ENCODE measurements at places on chromosomes 7 and 10.

- no peak for DNase-seq
Measured at GRCh38 chr7:87476179-87476557, 688 bp upstream of the ABCB4 start.

DNA sequence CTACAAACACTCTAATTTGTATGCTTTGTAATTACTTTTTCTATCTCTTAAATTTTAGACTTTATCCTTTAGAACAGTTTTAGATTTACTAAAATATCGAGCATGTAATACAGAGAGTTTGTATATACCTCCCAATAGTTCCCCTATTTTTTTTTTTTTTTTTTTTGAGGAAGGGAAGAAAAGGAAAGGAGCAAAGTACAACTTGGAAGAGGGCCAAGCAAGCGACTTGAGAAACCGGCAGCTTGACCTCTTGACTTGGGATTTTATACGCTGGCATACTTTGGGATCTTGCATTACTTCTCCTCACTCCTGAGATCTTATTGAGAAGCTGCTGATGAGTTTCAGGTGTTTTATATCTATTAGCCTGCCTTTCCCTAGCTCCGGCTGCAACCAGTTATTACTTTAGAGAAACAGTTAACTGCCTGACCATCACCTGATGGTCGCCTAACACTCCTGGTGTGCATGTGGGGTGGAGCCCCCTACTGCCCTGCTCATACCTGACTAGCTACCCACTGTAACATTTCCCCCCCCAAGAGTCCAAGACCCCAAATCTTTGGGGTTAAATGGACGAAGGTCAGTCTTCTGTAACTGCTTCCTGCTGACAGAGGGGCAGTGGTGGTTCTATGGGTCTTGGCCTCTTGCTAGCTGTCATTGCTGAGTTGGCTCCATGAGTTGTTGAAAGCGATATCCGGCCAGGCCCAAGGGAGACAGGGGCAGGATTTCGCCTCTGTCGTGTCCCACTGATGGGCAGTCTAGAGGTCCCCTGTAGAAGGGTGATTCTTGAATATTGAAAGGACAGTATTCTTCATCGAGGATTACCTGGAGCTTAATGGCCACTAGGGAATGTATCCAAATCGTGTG is 28.5 kb downstream of the MKLN1 start:
- no peak for DNase-seq

DNA sequence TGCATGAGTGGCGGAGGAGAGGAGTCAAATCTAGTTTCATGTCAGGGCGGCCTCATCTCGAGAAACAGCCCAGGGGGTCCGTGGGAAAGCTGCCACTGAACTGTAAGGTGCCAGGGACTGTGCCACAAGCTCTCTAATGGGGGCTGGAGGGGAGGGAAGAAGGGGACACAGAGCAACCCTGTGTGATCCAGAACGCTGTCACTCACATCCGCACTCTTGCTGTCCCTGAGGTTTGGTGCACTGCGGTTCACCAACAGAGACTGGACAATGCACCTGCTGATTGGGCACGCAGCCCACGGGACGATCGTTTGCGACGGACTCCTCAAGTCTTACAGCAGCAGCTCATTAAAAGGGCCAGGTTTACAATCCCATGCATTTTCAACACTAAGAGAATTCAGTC is 47.7 kb downstream of the AMZ1 start:
- DNase-seq, result no peak

DNA sequence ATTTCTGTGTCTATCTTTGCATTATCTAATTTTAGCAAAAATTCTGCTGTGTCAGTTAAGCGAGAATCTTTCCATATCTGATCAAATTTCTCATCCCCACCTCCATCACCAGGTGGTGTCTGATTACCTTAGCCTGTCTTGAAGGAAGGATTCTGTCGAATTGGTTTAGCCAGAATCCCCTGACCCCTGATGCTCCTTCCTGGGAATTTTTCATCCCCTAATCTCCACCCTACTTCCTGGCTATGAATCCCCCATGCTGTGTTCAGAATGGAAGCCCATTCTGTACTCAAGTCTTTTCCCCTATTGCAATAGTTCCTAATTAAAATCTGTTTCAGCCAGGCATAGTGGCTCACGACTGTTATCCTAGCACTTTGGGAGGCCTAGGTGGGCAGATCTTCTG is 216.1 kb downstream of the SKIDA1 start:
- no peak for DNase-seq

GRCh38 chr7:116800594-116800993 is 61.8 kb upstream of the CAPZA2 start:
- DNase-seq, result no peak

DNA sequence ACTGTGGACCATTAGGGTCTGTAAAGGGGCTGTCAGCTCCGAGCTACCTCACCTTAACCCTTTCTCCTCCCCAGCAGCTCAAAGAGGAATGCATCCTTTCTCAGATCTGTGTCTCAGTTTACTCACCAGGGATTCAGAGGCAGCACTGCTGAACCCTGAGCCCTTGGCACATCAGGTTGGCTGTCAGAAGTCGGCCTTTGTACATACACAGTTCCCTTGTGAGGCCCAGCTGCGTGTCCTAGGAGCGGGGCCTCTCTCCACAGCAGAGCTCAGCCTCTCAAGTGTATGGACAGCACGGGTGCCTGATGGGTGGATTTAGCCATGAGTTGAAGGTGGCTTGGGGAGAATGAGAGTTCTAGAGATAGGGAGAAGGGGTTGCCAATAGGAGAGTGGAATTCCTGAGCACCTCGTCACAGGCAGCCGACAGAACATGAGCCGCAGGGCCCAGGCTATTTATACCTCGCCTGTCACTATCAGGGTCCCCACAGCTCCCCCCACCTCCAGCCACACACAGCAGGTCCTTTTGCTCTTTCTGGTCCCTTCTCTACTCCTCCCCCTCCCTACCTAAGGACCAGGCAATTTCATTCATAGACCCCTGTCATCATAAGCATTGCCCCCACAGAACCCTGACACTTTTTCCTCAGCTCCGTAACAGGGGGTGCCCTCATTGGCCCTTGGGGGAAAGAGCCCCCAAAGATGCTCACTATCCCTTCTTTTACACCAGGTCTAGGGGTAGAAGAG is 2.1 kb upstream of the FLNC start:
- no peak for DNase-seq

- DNase-seq, result no peak
Measured at GRCh38 chr10:126504063-126504760, 115.9 kb upstream of the ADAM12 start.

DNA sequence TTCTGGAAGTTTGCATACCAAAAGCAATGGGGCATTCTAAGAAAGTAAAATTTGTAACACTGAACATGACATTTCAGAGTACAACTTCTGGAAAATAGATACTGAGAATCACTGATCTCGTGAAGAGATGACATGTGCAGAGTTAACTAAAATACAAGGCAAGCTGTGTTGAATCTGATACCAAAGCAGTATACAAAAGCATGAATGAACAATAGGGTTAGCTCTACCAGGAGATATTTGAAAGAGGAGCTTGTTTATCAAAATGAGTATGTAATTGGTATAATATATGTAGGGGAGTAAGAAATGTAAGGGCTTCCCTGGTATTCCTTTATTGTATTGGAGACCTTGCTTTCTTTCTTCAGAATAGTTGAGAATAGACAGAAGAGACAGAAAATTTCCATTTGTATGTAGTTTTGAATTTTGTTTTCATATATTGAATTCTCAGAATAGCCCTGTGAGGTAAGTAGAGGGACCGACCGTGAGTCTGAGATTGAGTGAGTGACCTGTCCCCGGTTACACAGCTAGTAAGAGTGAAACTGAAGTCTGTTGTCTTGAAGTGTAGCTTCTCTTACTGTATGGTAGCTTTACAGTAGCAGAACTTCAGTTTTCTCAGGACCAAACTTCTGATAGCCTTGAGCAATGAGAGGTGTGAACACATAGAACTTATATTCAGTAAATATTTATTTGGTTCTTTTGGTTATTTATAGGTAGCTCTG is 5.0 kb downstream of the HBP1 start:
- no peak for DNase-seq

GRCh38 chr7:41661596-41661995 is 41.3 kb downstream of the INHBA start:
- no peak for DNase-seq
